Inflammatory macrophage treated with lipopolysaccharide for 4 hours (primary cell): ENCODE measurements at places on chromosomes 4 and X.

DNA sequence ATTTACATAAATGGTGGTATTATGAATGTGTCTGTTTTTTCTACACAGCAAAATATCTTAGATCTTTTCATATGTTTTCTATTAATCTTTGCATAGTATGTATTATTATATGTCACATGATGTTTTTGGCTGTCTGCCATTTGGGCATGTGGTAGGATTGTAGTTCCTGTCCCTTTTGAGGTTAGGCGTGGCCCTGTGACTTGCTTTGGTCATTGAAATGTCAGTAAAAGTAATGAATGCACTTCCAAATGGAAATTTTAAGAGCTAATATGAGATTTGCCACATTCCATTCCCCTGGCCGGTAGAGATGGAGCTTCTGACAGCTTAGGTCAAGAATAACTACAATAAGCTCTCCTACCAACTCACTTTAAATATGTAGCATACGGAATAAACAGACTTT, 45.1 kb downstream of the JADE3 start:
- peak; percentile 24 for DNase-seq

DNA sequence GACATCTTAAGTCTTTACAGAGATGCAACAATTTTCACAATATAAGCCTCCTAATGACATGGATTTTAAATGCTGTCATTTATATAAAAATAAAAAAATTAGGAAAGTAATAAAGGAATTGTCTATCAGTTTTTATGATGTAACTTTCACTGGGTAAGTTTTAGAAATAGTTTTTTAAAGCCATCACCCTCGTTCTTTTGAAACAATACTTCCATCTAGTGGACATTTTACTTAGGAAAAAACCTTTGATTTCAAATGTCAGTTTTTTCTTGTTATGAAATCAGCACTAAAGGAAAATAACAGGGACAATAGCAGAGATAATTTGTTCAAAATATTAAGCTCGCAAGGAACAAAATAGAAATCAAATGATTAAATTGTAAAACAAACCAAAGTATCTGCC, 24.3 kb upstream of the NDNF start:
- DNase-seq, result peak; percentile 51

GRCh38 chr4:48462363-48462762, 20.8 kb upstream of the SLC10A4 start:
- no peak for DNase-seq

DNA sequence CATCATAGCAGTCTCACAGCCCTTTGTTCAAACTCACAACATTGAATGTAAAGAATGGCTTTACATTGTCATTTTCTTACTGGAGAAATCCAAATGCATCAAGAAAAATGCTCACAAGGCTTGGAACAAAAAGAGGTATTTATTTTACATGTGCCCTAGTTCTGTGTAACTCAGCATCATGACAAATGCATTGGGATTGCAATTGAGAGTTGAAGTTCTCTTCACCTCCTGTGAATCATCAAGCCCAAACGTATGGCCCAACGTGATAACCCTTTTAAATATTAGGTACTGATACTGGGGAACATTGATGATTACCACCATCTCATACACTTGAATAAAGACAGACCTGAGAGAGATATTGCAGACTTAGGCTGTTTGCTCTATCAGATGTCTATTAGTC, 61.6 kb downstream of the GASK1B start:
- DNase-seq, result no peak

GRCh38 chr4:112038861-112039260, 106.4 kb upstream of the FAM241A start:
- no peak for DNase-seq

- DNase-seq, result no peak
Observed at GRCh38 chr4:147482281-147482680, 1.4 kb downstream of the EDNRA start.

- DNase-seq, result peak; percentile 56
Observed at GRCh38 chr4:113825272-113825671, 63.7 kb upstream of the CAMK2D start.

DNA sequence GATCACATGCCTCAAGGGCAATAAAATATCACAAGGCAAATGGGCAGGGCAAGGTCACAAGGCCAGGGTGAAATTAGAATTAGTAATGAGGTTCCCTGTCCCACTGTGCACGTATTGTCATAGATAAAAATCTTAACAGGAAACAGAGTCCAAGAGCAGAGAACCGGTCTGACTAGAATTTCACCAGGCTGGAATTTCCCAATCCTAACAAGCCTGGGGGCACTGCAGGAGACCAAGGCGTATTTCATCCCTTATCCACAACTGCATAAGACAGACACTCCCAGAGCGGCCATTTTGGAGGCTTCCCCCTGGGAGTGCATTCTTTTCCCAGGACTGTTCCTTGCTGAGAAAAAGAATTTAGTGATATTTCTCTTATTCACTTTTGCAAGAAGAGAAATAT, 25.9 kb upstream of the PRDM5 start:
- DNase-seq, result no peak

DNA sequence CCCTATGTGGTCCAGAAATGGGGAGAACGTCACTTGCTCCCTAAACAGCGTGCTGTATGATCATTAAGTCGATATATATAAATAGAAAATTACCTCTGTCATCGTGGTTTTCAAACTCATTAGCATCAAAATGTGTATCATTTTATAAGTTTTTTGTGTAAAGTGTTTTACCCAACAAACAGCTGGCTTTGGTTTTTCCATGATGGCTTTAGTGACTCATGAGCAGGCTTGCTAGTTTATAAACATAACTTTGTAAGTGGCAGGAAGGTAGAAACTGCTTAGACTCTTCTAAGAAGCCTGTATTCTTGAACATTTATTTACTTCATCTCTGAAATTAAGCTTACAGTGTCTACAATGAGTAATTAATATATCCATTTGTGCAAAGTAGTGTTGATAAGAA, 108.4 kb upstream of the DIPK2B start:
- DNase-seq, result no peak

DNA sequence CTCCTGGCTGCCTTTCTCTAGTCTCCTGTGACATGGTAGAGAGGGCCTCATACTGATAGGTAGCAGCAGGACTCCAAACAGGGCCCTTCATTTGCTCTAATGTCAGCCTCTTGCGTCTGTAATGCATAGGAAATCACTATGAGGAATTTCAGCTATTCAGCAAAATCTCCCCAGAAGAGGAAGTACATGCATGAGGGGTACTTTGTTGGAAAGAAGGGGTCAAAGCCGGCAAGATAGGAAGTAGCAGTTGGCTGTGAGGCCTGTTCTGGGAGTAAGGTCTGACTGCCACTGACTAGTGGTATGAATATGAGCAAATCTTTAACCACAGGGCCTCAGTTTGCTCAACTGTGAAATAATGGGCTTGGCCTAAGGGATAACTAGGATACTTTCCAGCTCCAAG, 283.2 kb downstream of the ARHGAP10 start:
- peak; percentile 44 for DNase-seq

DNA sequence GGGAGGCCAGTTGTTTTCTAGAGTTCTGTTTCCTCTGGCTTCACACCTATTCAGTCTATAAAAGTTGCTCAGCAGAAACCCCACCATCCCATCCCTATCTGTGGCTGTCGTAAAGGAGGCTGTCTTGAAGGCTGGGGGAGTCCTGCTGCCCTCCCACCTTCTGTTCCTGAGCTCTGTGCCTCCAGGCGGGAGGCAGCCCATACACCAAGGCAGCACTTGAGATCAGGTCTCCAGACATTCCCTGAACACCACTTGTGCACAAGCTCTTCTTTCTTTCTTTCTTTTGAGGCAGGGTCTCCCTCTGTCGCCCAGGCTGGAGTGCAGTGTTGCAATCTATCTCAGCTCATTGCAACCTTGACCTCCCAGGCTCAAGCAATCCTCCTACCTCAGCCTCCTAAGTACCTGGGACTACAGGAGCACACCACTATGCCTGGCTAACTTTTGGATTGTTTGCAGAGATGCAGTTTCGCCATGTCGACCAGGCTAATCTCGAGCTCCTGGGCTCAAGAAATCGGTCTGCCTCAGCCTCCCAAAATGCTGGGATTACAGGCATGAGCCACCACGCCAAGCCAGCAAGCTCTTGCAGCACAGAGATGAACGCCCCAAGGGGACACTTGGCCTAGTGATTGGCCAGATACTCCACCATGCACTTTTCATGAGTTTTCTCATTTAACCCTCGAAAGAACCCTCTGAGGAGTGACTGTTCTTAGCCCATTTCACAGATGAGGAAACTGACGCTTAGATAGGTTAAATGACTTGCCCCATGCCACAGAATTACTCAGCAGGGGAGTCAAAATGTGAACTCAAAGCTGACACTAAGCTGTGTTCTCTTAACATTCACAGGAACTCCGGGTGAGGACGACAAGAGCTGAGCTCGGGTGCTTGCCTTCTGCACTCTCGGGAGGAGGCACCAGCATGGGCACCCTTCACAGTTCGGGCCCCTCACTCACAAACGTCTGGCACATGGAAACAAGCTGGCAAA, 55.8 kb upstream of the ENPP6 start:
- no peak for DNase-seq

GRCh38 chr4:3221184-3221494, 27.8 kb upstream of the MSANTD1 start:
- no peak for DNase-seq

GRCh38 chr4:105930698-105931097, 35.4 kb downstream of the NPNT start:
- no peak for DNase-seq

DNA sequence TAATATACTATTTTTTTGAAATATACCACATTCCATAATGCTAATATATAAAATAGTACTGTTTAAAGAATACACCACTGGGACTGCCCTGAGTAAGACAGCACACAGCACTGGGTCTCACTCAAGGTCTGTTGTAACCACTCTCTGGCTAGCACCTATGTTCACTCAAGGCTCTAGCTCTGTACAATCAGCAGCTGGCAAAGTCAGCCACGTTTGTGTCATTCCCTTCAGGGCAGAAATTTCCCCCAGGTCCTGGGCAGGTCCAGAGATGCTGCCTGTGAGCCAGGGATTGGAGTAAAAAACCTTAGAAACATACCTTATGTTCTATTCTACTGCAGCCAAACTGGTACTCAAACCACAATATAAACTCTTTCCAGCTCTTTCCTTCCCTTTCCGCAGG, 1160.2 kb upstream of the ADGRL3 start:
- DNase-seq, result no peak

DNA sequence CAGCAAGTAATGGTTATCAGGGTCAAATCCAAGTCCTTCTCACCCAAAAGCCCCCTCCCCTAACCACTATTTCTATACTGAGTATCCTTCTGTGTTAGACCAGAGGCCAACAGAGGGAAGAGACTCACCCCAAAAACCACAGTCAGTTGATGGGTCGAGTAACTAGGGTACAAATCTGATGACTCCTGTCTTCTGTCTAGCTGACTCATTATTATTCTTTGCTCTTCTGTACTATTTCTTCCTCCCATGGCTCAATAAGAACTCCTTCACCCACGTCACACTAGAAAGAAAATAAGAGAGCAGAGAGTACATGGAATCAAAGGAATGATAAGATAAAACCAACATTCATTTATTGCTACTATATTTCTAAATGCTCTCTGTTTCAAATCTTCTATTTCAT, 2.0 kb downstream of the RAB40A start:
- no peak for DNase-seq

- DNase-seq, result peak; percentile 50
Observed at GRCh38 chr4:73922766-73923630, 53.8 kb downstream of the CXCL1 start.

- no peak for DNase-seq
Observed at GRCh38 chr4:5101571-5101970, 50.3 kb downstream of the STK32B start.

DNA sequence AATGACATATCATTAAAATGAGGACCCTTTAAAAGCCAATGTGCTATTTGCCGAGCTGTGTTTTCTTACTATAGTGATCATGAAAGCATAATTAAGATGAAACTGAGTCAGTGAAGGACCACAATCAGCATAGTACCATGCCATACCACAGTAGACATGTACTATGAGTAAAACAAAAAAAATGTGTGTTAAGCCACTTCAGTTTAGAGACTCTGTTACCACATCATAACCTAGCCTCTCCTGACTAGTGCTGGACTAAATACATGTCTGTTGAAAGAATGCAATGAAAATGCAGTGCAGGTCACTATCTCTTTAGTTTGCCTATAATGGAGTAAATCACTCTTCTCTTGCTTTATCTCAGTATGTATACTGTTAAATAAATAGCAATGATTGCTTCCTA, 12.3 kb upstream of the DDX53 start:
- DNase-seq, result no peak

DNA sequence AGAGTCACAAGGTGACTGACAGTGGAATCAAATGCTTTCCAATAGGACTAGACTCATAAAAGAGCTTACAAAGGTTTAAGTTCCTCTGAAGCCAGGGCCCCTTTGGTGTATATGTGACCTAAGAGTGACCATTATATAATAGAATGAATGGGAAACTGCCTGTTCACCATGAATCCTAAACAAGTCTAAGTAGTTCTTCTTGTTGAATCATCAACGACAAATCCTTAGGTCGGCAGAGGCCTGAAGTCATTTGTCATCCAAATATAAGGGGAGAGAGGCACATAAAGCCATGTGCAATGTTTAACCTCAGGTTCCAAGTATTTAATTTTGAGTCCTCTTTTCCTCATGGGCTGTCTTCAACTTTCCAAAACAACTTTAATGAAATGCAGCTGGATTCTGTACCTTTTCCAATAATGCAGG, 122.4 kb downstream of the RASL11B start:
- no peak for DNase-seq

- DNase-seq, result no peak
Observed at GRCh38 chrX:12021698-12022097, 116.6 kb upstream of the FRMPD4 start.

DNA sequence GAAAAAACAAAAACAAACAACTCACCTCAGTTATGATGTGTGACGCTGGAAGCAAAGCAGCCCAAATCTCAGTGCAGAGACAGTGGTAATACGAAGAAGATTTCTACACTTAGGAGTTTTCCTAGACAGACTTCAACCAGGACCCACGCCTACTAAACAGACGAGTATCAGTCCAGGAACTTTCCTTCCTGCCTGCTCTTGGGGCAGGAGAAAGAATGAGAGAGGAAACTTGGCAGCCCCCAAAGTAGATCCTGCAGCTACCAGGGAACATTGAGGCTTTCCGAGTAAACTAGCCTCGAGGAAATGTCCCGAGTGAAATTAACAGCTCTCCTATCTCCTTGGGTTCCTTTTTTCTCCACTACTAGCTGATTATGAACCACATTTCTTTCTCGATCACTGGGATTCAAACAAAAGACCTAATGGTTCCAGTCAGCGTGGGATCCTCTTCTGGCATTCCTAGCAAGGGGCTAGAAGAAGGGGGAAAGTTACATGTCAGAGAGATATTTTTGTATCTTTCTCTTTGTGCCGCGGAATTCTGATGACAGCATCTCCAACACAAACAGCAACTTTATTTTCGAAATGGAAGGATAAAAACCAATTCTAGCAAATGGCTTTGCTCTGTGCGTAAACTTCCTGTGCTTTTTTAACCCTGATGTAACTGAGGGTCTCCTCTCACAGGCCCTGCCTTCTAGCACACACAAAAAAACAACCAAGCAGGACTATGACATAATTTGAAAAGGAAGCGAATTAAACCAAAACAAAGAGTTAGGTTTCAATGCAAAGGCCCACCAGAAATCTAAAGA, 53.2 kb downstream of the PPM1K start:
- DNase-seq, result no peak
